ENCODE measurements at places on chromosomes 16 and 17.

DNA sequence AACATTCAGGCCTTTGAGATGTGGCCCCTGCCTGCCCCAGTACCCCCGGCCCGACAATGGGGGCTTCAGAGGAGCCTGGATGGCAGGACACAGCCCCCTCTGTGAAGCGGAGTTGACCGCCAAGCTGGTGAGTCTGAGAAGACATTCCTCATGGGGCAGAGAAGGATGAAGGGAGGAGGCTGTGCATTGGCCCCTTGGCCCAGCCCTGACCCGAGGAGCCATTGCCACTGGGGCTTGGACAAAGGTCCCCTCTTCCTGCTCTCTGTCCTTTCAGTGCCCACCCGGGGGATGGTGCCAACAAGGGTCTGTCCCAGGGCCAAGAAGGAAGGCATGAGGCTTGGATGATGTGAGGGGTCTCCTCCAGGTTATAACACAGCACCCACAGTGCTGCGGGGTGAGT is 30.9 kb upstream of the PHB1 start:
- no peak for DNase-seq

- DNase-seq = no peak
Observed at GRCh38 chr17:60461584-60461983, 39.3 kb downstream of the CHCT1 start.

GRCh38 chr16:72845322-72846020 is 202.5 kb downstream of the ZFHX3 start:
- no peak for DNase-seq

- no peak for DNase-seq
Observed at GRCh38 chr16:72051818-72052217, 2.5 kb upstream of the HP start.

GRCh38 chr17:79071161-79071740 is 3.4 kb upstream of the ENGASE start:
- no peak for DNase-seq

DNA sequence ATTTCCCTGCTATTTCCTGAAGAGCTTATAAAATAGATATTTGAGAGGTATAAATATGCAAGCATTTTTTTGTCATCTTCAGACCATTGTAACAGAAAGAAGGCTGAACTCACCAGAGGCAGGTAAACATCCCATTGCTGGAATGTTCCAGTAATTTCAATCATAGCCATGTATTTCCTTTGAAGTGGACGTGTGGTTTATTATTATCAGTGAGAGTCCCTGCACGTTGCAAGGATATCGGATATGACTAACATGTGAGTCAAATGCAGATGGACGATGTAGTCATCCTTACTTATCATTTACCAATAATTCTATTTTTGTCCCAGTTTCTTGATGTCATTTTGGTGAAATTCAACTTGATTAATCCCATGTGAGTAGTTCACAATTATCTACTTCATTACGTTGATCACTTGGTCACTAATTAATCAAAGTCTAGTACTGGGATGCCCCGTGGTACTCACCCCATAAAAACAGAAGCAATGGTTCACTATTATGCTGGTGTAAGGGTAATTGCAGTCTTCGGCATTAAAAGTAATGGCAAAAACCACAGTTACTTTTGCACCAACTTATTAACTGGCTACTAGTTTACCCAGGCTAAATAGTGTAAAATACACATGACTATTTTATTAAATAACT is 89.5 kb downstream of the VAT1L start:
- no peak for DNase-seq

GRCh38 chr16:49969091-49970030 is 55.7 kb upstream of the CNEP1R1 start:
- no peak for DNase-seq

DNA sequence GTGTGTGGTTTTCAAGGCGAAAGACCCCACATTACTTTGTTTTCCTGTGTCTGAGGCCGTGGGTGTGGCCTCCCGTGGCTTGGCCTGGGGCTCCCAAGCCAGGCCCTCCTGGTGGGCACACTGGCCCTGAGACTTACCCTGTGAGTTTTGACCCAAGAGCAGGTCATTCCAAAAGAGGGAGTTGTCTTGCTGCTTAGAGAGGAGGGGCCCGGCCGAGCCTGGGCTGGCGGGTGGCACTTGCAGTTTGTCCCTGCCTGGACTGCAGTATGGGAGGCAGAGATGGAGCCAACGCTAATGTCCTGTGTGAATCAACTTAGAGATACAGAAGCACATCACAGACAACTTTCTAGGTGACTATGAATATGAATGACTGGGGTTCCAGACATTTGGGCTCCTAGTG is 22.7 kb downstream of the PLEKHG4 start:
- no peak for DNase-seq

DNA sequence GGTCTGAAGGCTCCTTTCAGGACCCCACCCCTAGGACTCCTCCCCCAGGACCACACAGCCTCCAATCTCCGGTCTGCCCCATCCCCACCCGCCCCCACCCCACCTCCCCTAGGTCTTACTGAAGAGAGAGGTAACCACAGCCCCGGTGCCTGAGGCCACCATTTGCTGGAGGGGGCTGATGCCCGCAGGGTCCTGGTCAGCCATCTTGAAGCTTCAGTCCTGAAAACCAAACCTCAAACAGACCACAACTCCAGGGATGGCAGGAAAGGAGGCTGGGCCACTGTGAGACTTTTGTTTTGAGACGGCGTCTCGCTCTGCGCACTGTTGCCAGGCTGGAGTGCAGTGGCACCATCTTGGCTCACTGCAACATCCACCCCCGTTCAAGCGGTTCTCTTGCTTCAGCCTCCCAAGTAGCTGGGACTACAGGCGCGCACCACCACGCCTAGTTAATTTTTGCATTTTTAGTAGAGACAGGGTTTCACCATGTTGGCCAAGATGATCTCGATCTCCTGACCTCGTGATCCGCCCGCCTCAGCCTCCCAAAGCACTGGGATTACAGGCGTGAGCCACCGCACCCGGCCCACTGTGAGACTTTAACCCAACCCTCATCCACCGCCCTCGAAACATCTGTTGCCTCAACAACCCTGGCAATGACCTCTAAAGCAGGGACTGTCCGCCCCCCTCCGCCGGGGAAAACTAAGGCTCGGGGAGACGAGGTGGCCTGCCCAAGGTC is 1.1 kb downstream of the SLC25A39 start:
- no peak for DNase-seq

- DNase-seq = no peak
Observed at GRCh38 chr17:59284317-59284716, 47.1 kb upstream of the YPEL2 start.

GRCh38 chr16:69188236-69188549 is 1.2 kb downstream of the SNTB2 start:
- no peak for DNase-seq

DNA sequence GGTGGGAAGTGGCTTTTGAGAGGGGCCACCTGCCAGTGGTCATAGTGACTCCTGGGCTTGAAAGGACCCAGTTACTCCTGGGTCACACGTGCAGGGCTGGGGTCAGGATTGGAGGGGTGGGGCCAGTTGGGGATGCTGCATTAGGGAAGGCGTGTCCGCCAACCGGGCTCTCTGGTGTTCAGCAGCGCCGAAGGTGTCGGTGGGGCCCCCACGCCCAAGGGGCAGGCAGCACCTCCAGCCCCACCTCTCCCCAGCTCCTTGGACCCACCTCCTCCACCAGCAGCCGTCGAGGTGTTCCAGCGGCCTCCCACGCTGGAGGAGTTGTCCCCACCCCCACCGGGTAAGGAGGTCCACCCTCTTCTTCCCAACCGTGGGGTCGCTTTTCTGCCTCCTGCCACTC is 9.5 kb downstream of the ABI3 start:
- DNase-seq = no peak

- DNase-seq = peak; percentile 15
Observed at GRCh38 chr16:84266451-84266850, 26.6 kb upstream of the KCNG4 start.

GRCh38 chr17:65121368-65121767 is 15.8 kb upstream of the RGS9 start:
- no peak for DNase-seq

GRCh38 chr17:73058022-73058421 is 34.5 kb downstream of the SLC39A11 start:
- DNase-seq = no peak

DNA sequence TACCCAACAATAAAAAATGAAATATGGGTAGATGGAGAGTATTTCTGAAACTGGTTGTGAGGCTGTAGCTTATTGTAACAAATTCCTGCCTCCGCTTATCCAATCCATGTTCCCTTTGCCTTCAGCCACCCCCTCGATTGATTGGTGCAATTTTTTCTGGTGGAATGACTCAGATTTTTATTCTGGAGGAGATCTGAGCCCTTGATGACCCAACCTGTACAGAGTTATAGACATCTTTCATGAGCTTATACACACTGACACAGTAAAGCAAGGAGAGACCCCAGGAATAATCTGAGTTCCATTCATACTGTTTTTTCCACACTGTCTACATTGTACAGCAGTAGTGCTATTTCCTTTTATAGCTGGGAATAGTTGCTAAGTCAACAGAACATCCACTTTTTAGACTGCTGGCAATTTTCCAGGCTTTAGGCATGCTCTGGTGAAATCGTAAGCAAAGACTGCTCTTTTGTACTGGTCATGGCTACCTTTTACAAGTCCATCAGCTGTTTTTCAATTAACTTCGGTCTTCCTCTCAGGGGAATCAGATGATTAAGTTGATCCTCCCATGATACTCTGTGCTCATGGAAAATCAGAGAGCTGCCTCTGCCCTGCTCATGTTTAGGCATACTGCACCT is 30.1 kb downstream of the CCL4 start:
- no peak for DNase-seq

- DNase-seq = peak; percentile 79
Observed at GRCh38 chr16:4624827-4625559, 367 bp downstream of the MGRN1 start.
